GM23248 (cell line): ENCODE measurements at places on chromosomes 1 and 21. TPM values are rescaled to one million over a fixed set of nuclear protein-coding genes. Genes with fewer than 3 reads are reported as not detected.
A peak's percentile ranks its signal among the peaks of the same experiment; 100 is the strongest.

CHRM3 gene
- not detected in 2 replicates for polyA plus RNA-seq

C8A gene
- not detected in 2 replicates for polyA plus RNA-seq

ADGRL2 gene
- polyA plus RNA-seq, result 12.3 and 15.6 TPM in 2 replicates

PI4KB gene
- polyA plus RNA-seq, result 47.5 and 50.2 TPM in 2 replicates

IFI44L gene
- polyA plus RNA-seq, result 0.23 and 0.47 TPM in 2 replicates

NPHS2 gene
- polyA plus RNA-seq, result not detected in 2 replicates

OR10J1 gene
- polyA plus RNA-seq, result not detected in 2 replicates

CYP4X1 gene
- not detected in 2 replicates for polyA plus RNA-seq

- peak; percentile 42 for DNase-seq
Observed at GRCh38 chr1:239952348-239953308, 139.1 kb upstream of the FMN2 start.

DNA sequence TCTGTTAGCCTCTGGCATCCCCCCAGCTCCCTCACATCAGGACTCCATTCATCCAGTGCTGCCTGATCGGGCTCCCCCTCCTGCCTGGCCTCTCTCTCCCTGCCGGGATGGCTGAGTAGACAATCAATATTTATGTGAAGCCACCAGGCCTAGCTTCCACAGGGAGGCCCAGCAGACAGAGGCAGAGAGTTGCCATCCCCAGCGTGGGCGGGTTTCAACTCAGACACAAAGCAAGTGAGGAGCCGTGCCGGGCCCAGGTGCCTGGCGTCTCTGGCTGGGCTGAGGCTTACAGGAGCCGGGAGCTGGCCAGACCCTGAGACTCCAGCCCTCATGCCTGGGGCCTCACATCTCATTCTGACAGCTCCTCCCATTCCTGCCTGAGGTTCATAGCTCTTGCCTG, 34.5 kb upstream of the ATP2B4 start:
- DNase-seq, result no peak

- DNase-seq, result peak; percentile 84
Observed at GRCh38 chr1:241531195-241532161, 700 bp upstream of the KMO start.

DNA sequence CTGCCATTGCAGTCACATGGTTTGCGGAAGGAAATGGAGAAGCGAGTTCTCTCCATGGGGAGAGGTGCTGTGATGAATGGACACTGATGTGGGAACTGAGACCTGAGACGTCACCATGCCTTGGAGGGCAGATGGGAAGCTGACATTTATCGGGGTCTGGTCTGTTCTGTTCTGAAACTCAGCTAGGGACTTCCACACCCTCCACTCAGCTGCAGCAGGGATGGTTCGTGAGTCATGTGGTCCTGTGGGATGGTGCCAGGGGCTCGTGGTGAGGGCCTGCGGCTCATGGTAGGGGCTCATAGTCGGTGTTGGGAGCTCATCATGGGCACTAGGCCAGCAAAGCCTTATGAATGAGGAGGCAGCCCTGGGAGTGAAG, 6.1 kb downstream of the GPR137B start:
- no peak for DNase-seq

DNA sequence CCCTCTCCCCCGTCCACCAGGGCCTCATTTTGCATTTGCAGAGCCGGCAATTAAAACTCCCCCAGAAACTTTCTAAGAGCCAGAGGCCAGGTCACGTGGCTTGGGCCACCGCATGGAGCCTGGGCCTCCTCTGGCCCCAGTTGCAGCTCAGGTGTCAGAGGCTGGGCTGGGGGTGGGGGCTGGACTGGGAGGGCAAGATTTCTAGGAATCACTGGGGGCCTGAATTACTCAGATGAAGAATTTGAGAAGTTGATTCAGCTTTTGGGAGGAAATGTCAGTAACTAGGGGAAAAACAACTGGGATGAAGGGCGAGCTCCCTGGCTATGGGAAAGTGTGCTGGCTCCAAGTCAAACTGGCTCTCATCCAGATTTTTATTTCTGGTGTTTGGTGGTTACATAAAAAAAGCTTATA, 151.0 kb downstream of the CDC7 start:
- peak; percentile 28 for DNase-seq

DNA sequence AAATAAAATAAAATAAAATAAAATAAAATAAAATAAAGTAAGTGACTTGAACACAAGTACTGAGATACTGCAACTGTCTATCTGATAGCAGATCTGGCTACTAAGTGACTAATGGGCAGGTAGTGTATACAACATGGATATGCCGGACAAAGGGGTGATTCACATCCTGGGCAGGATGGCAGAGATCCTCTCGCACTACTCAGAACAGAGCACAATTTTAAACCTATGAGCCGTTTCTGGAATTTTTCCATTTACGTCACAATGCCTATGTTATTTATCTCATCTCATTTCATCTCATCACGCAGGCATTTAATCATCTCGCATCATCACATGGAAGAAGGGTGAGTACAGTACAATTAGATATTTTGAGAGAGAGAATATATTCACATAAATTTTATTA, 233.3 kb upstream of the COA6 start:
- peak; percentile 82 for DNase-seq

- DNase-seq, result no peak
Observed at GRCh38 chr1:175377394-175377793, 184.8 kb upstream of the KIAA0040 start.

- peak; percentile 19 for DNase-seq
Observed at GRCh38 chr1:178324003-178324402, 172.8 kb downstream of the CLEC20A start.

DNA sequence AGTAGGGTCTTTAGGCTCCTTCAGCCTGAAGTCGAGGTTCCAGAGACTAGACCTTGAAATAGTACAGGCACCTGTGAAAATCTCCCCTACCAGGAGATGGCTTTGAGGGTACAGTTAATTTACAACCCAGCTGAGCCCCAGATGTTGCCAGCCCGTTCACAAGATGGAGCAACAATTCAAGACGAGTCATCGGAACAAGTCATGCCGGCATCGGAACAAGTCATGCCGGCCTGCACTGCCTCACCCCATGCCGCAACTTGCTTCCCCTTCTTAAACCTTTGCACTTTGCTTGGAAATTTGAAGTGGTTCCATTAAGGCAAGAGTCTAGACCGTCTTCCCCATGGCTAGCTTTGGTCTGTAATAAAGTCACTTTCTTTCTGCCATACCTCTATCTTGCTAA, 16.0 kb downstream of the HHAT start:
- DNase-seq, result peak; percentile 36

GRCh38 chr21:36203603-36203889, 46.9 kb downstream of the DOP1B start:
- DNase-seq, result peak; percentile 96

GRCh38 chr1:190178827-190179226, 298.8 kb downstream of the BRINP3 start:
- DNase-seq, result no peak

GRCh38 chr1:16631248-16632043, 18.1 kb upstream of the NBPF1 start:
- DNase-seq, result no peak

GRCh38 chr1:222618001-222618879, at the start of gene MIA3:
MIA3 (plus strand) TSS chr1:222618097; CDS start chr1:222618111, 14 bp downstream.
- DNase-seq, result peak; percentile 91

DNA sequence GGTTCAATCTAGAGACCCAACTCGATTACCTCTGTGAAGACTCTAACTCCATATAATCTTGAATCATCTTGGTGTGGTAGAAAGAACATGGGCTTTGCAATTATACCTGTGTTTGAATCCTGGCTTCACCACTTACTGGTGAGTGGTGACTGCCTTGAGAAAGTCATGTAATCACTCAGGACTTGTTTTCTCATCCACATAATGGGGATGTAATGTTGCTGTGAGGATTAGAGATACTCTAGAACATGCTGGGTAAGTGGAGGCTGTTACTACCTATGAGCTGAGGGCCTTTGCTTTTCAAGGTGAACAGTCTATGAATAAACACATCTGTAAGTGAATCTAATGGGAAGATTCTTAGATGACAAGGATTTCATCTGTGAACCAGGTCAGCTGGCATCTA, 2.6 kb upstream of the DYRK1A start:
- no peak for DNase-seq

DNA sequence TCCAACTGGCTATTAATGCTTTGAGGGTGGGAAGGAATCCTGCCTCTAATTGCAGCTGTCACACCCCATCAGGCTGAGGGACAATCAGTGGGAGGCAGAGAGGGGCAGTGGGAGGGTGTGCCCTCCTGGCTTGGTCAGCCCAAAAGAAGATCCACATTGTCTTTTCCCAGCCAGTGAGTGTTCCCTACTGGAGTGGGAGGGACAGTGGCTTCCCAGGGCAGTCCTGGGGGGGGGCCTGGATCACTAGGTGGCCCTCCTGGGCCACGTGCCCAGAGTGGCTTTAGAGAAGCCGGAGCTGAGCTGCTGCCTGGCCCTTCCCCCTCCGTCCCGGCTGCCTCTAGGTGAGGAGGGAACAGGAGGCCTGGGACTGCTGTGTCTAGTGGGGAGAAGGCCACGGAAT, 14.0 kb downstream of the INKA2 start:
- no peak for DNase-seq

- no peak for DNase-seq
Observed at GRCh38 chr1:106846656-106847055, 209.8 kb upstream of the PRMT6 start.

GRCh38 chr1:169367096-169367685, 406 bp downstream of the NME7 start:
- DNase-seq, result no peak
